GM23248 (cell line): ENCODE measurements at places on chromosomes 5 and 9. TPM values are rescaled to one million over a fixed set of nuclear protein-coding genes. Genes with fewer than 3 reads are reported as not detected.

The FGF10 gene
- total RNA-seq: not detected in 2 replicates

- no peak overlapping the region for H3K27ac ChIP-seq
- DNase-seq: no peak
- H3K27me3 ChIP-seq: no peaks in the 10 kb centered on the region
- no peaks in the 10 kb centered on the region for H3K36me3 ChIP-seq
- H3K4me3 ChIP-seq: no peak overlapping the region
Observed at GRCh38 chr5:54946306-54946819, 39.0 kb downstream of the ESM1 start.

DNA sequence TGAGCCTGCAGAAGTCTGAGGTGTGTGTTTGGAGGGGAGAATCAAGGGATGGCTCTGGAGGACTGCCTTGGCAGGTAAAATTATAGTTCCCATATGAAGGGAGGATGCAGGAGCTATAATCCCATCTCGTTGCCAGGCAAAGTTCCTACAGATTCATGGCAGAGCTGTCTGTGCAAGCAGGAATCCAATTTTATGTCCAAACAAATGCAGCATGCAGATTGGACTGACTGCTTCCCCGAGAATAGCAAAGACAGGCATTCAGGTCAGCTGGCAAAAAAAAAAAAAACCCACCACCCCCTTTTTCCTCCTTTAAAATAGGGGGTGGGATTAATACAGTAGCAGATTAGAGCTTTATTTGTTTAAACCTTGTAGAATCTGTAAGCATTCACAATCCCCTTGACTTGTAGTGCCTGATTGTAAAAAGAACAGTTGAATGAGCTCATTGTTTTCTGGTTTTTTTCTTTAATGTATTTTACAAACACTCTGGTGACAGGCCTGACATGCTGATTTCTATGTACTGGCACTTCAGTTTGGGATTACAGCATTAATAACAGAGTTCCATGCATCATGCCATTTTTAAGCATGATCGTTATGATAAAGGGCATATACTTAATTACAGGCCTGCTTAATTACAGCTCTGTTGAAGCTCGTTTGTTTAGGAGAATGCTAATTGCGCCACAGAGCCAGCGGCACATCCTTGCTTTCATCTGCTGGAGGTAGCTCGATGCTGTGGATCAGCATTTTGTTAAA is 141.4 kb upstream of the LMX1B start:
- peak overlapping the region; percentile 90 for H3K27ac ChIP-seq
- no peak overlapping the region for H3K4me3 ChIP-seq
- no peaks in the 10 kb centered on the region for H3K27me3 ChIP-seq
- H3K4me1 ChIP-seq: peaks cover 53% of the 10 kb centered on the region

The EIF4E1B gene
- total RNA-seq: not detected in 2 replicates

The ANKRD31 gene
- total RNA-seq: not detected in 2 replicates

- no peaks in the 10 kb centered on the region for H3K36me3 ChIP-seq
- no peak overlapping the region for H3K27ac ChIP-seq
- H3K4me3 ChIP-seq: no peak overlapping the region
- H3K4me1 ChIP-seq: peaks cover 4% of the 10 kb centered on the region; the same call in 1 of the 2 replicates
Observed at GRCh38 chr5:153938191-153938842, 100.4 kb downstream of the FAM114A2 start.

The CDH6 gene
- total RNA-seq: 3.3 and 7.2 TPM in 2 replicates

- no peaks in the 10 kb centered on the region for H3K27me3 ChIP-seq
- peaks cover 19% of the 10 kb centered on the region for H3K4me1 ChIP-seq
- H3K36me3 ChIP-seq: peaks cover 3% of the 10 kb centered on the region; the same call in 1 of the 2 replicates
- H3K4me3 ChIP-seq: no peak overlapping the region
Observed at GRCh38 chr9:136901516-136902258, 15.4 kb downstream of the TRAF2 start.

The SRP19 gene
- 56.0 and 66.6 TPM in 2 replicates for total RNA-seq

The WNT8A gene
- total RNA-seq: not detected in 2 replicates

The TMEM267 gene
- total RNA-seq: 41.1 and 41.4 TPM in 2 replicates

The PCAT7 gene
- not detected in 2 replicates for total RNA-seq

- H3K4me3 ChIP-seq: peak overlapping the region; percentile 93
- H3K36me3 ChIP-seq: no peaks in the 10 kb centered on the region
- H3K27ac ChIP-seq: peak overlapping the region; percentile 74
- no peak for DNase-seq
- H3K4me1 ChIP-seq: peaks cover 18% of the 10 kb centered on the region
Observed at GRCh38 chr5:122775550-122776542, 966 bp downstream of the SNX2 start.

- no peak for DNase-seq
- no peak overlapping the region for H3K4me3 ChIP-seq
- no peaks in the 10 kb centered on the region for H3K36me3 ChIP-seq
- peaks cover 42% of the 10 kb centered on the region for H3K27me3 ChIP-seq
- no peak overlapping the region for H3K27ac ChIP-seq
Observed at GRCh38 chr5:176132471-176133288, 105.5 kb upstream of the SIMC1 start.

DNA sequence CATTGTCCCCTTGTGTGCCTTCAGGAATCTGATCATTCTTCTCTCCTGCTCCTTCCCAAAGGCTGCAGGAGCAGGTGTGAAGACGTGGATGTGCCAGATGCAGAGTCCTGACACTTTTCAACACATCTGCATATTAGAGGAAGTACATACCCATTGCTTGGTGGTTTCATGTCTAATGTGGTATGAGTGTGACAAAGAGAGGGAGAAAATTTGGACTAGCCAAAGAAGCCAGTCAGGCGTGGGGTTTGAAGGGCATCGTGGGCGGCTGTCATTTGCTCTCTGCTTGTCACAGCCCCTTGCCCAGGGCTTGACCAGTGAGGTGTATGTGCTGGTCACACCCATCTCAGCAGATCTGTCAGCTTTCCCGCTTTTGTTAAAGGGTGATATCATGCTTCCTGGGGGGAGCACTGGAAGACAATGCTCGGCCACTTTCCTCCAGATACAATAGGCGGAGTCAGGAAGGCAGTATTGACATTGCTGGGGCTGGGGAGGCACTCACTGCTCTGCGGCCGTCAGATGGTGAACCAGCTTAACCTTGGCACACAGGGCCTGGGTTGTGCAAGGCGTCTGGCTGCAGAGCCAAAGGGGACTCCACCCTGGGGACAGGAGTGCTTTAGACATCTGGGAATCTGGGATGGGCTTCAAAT is 8.6 kb downstream of the TEK start:
- no peaks in the 10 kb centered on the region for H3K27me3 ChIP-seq
- H3K36me3 ChIP-seq: no peaks in the 10 kb centered on the region
- H3K4me1 ChIP-seq: peaks cover 24% of the 10 kb centered on the region
- H3K27ac ChIP-seq: peak overlapping the region; percentile 55
- peak; percentile 79 for DNase-seq

GRCh38 chr5:157130925-157131324 is 11.7 kb downstream of the MED7 start:
- no peaks in the 10 kb centered on the region for H3K4me1 ChIP-seq
- no peak overlapping the region for H3K27ac ChIP-seq
- DNase-seq: no peak
- no peaks in the 10 kb centered on the region for H3K27me3 ChIP-seq
